ENCODE measurements at places on chromosomes 11 and 22. TPM values are rescaled to one million over a fixed set of nuclear protein-coding genes. Genes with fewer than 3 reads are reported as not detected.

Gene GPHA2
- not detected for polyA plus RNA-seq

Gene MS4A6A
- not detected for polyA plus RNA-seq

DNA sequence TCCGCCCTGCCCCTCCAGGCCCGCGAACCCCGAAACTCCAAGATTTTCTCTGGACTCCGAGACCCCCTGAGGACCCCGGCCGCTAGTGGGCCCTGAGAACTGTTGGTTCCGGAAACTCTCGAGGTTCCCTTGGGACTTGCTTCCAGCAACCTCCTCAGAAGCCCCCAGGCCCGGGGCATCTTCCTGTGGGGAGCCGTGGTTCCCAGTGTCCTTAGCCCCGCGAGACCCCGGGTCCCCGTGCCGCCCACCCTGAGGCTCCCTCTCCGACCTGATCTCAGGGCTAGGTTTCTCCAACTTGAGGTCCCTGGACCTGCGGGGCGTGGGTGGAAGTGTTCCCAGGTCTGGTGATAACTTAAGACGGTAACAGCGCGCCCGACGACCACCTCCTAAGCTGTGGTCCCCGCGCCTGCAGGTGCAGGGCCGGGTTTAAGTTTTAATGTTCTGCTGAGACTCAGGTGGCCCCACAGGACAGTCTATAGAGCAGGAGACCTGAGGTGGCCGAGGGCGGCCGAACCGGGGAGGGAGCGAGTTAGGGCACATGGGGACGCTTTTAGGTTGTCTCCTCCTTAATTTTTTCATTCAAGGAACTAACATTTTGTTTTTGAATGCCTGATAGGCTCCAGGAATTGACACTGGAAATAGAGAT is 720 bp downstream of the FAM118A start:
- DNase-seq: no peak

Gene PAK1
- 18.9 TPM for polyA plus RNA-seq

- DNase-seq: no peak
Observed at GRCh38 chr11:13283636-13284035, 6.0 kb downstream of the BMAL1 start.

Gene TUBA8
- polyA plus RNA-seq: 0.13 TPM

Gene KIF18A
- polyA plus RNA-seq: 25.6 TPM

Gene APOBEC3A
- not detected for polyA plus RNA-seq

GRCh38 chr22:36491155-36491554 is 9.7 kb upstream of the TXN2 start:
- no peak for DNase-seq

DNA sequence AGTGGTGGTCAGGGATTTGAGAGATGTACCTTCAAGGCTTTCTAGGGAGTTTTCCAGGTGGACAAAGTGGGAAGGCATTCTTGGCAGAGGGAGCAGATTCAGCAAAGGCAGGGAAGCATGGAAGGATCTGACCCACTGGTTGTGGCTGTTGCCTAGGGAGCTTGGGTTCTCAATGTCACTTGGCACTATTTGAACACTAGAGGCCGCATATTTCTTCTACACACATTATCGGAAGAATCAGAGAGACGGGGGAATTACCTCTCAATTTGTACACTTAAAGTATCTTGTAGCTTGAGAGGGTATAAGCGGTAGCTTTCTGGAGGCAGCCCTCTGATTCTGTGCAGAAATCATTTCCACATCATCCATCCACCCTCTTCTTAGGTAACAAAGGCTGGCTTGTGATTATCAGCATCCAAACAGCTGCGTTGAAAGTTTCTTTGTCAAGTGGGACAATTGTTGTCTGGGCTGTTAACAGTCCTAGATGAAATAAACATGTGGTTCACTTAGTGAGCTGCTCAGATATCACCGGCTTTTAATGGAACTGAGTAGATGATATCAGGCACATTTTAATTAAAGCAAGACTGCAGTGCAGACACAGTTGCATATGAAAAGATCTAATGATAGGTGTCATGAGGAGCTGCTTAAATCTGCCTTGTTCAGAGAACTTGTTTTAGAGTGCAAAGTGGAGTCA is 2.6 kb downstream of the NELL1 start:
- peak; percentile 20 for DNase-seq

DNA sequence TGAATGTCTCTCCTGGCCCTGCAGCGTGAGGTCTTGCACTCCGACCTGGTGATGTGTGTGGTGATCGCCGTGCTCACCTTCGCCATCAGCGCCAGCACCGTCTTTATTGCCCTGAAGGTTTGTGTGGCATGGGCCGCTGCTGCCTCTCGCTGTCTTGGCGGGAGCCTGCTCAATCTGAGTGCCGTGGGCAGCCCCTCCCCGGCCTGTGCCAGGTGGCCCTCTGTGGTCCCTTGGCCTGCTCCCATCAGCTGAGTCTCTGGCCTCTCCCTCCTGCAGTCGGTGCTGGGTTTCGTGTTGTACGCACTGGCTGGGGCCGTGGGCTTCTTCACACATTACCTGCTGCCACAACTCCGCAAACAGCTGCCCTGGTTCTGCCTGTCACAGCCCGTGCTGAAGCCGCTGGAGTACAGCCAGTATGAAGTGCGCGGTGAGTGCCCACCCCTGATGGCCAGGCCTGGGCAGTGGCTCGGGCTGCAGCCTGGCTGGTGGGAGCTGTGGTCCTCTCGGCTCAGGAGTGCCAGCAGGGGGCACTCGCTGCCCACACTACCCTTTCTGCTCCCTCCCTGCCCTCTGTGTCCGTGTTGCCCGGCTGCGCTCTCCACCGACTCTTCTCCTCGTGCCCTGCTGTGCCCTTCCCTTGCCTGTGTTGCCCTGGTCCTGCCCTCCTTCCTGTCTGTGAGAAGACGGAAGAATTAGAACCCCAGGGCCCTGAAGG is 10.2 kb downstream of the PCNX3 start:
- DNase-seq: peak; percentile 69

DNA sequence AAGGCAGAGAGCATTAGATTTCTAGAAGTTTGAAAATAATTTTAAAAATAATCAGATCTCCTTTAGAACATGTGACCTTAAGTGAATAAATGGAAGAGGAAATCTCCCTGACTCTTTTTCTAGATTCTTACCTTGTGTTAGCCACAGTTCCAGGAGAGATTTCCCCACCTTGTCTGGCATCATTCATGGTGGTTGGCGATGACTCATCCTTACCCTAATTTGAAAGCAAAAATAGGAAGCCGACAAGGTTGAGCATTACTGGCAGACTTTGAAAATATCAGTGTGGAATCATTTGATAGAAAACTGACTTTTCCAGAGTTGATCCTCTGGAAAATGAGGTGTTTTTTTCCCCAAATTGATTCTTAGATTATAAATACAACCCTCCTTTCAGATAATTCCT is 48.1 kb downstream of the CNTN5 start:
- DNase-seq: no peak

GRCh38 chr11:17580271-17580670 is 33.2 kb downstream of the OTOG start:
- DNase-seq: no peak

DNA sequence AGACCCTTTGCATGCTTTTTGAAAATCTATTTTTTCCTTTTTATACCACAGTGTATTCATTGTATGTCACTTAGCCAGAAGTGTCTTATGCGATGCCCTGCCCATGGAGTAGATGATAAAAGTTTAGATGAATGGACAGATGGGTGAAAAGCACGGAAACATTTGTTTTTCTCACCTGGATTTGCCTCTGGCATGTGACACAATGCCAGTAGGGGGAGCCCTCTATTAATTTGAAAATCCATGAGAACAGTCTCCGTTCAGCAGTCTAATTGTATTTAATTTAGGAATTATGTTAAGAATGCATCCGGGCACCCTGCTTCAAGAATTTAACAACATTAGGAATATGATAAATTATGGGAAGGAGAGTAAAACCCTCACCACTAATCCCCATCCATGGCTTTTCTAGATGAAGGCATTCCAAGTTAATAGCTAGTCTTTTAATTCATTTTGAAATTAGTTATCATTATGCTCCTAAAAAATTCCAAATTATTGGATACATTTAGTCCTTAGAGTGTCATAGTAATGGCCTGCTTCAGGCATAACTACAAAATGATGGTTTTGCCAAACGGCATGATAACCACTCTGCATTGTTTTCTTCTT is 55.3 kb upstream of the ALKBH3 start:
- peak; percentile 10 for DNase-seq

DNA sequence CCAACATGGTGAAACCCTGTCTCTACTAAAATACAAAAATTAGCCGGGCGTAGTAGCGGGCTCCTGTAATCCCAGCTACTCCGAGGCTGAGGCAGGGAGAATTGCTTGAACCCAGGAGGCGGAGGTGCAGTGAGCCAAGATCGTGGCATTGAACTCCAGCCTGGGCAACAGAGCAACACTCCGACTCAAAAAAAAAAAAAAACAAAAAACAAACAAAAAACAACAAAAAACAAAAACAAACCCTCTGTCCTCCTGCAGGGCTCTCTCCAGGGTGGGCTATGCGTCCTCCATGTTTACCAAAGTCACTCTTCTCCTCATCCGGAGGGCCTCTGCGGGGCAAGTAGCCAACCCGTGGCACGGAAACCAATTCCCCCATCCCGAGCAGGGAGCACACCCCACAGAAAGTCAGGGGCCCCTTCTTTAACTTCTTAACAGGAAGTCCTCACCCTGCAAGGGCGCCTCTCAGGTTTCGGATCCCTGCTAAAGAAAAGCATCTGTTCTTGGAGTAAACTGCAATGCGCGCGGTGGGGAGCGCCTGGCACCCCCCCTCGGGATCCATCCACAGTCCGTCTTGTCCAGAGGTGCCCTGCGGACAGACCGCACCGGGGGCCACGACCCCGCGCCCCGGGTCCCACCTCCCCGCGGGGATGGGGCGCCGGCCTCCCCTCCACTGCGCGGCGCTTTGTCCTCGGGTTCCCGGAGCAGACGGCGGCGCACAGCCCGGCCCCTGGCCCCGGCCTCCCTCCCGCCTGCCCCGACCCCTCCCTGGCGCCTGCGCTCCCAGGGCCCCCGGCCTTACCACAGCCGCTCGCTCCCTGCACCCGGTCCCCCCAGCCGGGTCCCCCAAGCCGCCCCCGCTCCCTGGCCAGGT is 712 bp downstream of the CERK start:
- no peak for DNase-seq

Gene PLEKHB1
- 0.76 TPM for polyA plus RNA-seq

DNA sequence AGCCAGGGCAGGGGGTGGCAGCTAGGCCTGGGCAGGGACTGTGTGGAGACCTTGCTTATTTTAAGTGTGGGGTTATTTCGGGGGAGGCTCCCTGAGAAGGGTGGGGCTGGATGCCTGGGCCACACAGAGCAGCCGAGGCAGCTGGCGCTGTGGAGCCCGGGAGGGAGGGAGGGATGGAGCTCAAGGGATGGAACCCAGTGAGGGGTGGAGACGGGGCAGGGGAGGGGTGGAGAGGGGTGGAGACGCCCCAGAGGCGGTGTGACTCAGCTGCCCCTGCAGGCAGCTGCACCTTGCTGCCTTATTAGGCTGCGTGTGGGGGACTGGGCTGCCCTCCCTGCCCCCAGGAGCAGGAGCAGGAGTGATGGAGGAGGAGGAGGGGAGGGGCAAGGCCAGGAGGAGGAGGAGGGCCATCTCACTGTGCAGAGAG is 9.8 kb upstream of the TSSC4 start:
- peak; percentile 31 for DNase-seq

DNA sequence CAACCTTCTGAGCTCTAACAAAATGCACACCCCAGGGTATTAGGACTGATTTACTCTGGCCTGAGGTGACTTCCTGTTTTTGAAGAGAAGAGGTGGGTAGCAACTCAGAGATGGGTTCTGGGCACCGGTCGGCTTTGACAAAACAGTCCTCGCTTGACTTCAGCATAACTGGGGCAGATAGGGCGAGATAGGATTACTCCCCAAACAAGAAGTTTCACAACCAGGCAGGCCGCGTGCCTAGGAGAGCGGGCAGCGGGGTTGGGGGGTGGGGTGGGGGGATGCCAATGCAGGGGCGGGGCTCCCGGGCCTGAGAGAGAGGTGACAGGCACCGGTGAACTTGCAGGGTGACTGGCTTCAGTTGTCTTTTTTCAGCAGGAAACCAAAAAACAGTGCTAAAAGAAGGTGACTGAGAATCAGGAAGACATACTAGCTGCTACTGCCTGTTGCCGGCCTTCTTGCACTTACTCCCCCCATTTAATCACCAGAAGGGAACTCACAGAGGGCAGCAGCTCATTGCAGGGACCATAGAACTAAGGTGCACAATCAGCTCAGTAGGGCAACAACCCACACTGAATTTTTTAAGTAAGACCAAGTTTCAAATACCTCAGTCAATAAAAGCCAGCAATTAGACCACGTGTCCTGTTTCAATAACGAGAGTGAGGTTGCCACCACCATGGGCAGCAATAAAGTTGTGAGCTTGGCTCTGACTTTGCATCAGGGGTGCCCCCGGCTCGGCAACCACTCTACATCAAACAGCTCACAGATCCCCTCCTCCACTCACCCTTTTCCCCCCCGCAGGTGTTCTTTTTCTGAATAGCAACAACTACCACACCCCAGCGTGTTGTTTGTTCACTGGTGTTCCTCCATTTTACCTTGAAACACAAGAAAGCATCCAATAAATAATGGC is 37.2 kb upstream of the ETS1 start:
- no peak for DNase-seq

- no peak for DNase-seq
Observed at GRCh38 chr22:22931557-22932270, 44.1 kb downstream of the IGLL5 start.

Gene STX3
- polyA plus RNA-seq: 15.2 TPM

- no peak for DNase-seq
Observed at GRCh38 chr11:112829971-112830654, 131.1 kb upstream of the NCAM1 start.

GRCh38 chr22:43554694-43555365 is 143.0 kb downstream of the MPPED1 start:
- no peak for DNase-seq

DNA sequence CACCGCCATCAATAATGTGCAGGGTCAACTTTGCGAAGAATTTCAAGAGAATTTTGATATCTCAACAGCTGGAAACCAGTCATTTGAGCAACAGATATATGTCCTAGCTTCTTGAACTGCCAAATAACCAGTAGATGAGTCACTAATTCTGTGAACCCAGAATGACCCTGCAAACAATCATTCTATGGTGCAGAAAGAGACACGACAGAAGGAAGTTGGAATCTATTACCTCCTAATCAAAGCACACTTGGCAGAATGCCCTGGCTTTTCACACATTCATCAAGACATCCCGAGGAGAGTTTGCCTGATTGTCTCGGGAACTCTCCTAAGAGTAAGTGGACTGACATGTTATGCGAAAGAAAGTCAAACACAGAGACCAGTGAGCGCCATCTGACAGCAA is 621.1 kb downstream of the OPCML start:
- DNase-seq: peak; percentile 7
